ENCODE measurements at places on chromosomes 2 and 18.

- no peak for DNase-seq
These were observed 32.5 kb upstream of the PLB1 start for GRCh38 chr2:28463211-28463816.

- DNase-seq, result no peak
These were observed 72.9 kb downstream of the TSN start for GRCh38 chr2:121828281-121828731.

- DNase-seq, result no peak
These were observed 393.5 kb downstream of the CTNNA2 start for GRCh38 chr2:79906139-79906890.

- DNase-seq, result no peak
These were observed 65.2 kb downstream of the LTBP1 start for GRCh38 chr2:33011941-33012340.

- no peak for DNase-seq
These were observed 35.7 kb downstream of the ZNF516 start for GRCh38 chr18:76459312-76459686.

DNA sequence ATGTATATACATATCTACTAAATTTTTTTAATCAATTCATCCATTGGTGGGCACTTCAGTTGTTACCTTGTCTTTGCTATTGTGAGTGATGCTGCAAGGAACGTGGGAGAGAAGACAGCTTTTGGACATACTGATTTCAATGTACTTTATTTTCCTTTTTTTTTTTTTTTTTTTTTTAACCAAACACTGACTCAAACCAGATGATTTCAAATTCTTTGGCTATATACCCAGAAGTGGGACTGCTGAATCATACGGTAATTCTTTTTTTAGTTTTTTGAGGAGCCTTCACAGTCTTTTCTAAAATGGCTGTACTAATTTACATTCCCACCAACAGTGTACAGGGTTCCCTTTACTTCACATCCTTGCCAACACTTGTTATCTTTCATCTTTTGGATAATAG, 204.7 kb downstream of the INSIG2 start:
- no peak for DNase-seq

GRCh38 chr2:112692495-112692911, 28.3 kb upstream of the NT5DC4 start:
- DNase-seq, result peak; percentile 38

DNA sequence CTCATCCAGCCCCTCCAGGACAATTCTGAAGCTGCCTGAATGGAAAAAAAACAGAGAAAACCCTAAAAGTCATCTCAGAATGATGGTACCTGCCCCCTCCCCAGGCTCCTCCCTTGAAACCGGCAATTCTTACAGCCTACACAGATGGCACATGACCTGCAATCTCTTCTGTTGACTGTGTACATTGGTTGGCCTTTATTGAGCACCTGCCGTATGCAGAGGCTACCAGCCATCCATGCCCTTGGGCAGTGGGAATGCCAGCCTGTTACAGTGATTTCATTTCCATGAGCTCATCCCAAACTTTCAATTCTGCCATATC, 57.1 kb downstream of the EMX1 start:
- no peak for DNase-seq

- no peak for DNase-seq
These were observed 119.6 kb upstream of the ARL5A start for GRCh38 chr2:151947813-151948165.

GRCh38 chr2:168490946-168491605, 35.0 kb downstream of the CERS6 start:
- no peak for DNase-seq

- no peak for DNase-seq
These were observed 72.0 kb upstream of the RAB6C start for GRCh38 chr2:129907256-129907998.

DNA sequence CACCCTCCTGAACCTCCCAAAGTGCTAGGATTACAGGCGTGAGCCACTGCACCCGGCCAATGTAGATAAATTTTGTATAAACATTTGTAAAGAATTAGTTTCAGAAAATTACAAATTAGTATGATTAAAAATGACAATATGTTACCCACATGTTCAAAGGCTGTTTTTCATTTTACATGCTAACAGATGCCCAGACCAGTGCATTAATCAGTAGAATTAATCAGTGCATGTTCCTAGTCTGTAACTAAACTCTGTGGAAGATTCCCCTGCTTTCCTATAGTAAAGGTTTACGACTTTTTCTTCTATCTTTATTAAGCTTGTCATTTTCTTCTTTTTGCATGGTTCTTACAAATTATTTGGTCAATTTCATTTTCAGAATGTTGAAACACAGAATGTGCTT, 65.8 kb downstream of the UGGT1 start:
- no peak for DNase-seq

- no peak for DNase-seq
These were observed 195.3 kb upstream of the HS6ST1 start for GRCh38 chr2:128513961-128514283.

GRCh38 chr2:148675708-148676107, 31.2 kb downstream of the EPC2 start:
- no peak for DNase-seq

GRCh38 chr2:170468557-170468956, 246.6 kb upstream of the SP5 start:
- no peak for DNase-seq

- no peak for DNase-seq
These were observed 98.4 kb downstream of the PLEKHM3 start for GRCh38 chr2:207926989-207927300.
